Activated CD4-positive, alpha-beta T cell treated with anti-CD3 and anti-CD28 coated beads, Interleukin-2, Interleukin-4, amounts not matched to agents 100 ng/mL and 50 ng/mL, durations not matched to agents 16 hours and 8 hours (primary cell): ENCODE measurements at places on chromosomes 6 and 20.

DNA sequence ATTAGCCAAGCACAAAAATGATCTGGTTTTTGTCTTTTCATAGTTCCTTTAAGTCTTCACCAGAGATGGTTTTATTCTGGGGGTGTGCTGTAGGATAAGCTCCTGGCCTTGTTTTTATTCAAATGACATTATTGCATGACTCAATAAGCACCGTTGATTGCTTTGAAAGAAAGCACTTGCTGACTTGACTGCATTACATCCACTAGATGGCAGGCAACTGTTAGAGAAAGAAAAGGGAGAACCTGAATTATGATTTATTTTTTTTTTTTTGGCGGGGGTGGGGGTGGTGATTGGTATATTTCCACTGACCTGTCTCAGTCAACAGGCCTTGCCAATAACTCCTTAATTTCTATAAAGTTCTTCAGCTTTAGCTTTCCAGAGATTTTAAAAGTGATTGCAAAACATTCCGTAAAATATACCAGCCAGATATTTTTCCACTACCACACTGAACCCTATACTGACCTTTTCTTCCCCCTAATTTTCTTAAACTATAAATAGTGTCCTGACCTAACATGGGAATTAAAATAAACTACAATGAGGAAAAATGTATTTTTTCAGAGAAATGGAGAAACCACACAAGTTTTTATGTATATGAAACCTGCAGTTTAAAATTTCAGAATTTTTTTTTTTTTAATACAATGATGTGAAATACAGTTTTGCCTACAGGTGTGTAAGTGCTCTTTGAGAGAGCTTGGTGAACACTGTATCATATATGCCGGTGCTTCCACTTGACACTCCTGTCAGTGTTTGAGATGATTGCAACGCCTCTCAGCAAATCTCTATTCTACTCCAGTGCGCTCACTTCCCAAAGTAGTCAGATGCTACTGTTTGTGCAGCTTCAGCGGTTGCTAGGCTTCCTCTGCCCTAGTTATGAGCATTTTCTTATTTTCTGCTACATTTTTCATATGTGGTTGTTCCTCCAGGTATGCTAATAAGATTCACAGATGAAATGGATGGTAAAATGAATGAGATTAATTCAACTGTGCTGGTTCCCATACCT is 274.3 kb downstream of the CD109 start:
- DNase-seq: peak; percentile 41

DNA sequence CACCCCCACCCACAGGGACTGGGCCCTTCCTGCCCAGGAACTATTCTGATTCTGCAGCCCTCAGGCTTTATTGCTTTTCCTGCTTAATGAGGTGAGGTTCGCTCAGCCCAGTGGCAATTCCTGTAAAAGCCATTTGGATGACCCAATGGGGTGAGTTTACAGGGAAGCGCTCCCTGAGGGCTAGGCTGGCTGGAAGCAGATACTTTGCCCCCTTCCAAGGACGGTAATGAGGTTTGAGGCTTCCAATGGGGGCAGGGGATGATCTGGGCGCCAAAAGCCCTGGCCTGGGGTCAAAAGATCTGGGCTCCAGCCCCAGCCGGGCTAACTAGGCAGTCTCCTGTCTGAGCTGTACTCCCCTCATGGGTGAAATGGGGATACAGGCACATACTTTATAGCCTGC is 41.8 kb downstream of the RIPOR3 start:
- DNase-seq: no peak

- DNase-seq: no peak
Observed at GRCh38 chr6:110341663-110342596, 16.2 kb downstream of the METTL24 start.

- no peak for DNase-seq
Observed at GRCh38 chr20:5513975-5514516, 197.3 kb upstream of the PROKR2 start.

GRCh38 chr6:169589699-169590257 is 112.1 kb downstream of the WDR27 start:
- DNase-seq: peak; percentile 33

DNA sequence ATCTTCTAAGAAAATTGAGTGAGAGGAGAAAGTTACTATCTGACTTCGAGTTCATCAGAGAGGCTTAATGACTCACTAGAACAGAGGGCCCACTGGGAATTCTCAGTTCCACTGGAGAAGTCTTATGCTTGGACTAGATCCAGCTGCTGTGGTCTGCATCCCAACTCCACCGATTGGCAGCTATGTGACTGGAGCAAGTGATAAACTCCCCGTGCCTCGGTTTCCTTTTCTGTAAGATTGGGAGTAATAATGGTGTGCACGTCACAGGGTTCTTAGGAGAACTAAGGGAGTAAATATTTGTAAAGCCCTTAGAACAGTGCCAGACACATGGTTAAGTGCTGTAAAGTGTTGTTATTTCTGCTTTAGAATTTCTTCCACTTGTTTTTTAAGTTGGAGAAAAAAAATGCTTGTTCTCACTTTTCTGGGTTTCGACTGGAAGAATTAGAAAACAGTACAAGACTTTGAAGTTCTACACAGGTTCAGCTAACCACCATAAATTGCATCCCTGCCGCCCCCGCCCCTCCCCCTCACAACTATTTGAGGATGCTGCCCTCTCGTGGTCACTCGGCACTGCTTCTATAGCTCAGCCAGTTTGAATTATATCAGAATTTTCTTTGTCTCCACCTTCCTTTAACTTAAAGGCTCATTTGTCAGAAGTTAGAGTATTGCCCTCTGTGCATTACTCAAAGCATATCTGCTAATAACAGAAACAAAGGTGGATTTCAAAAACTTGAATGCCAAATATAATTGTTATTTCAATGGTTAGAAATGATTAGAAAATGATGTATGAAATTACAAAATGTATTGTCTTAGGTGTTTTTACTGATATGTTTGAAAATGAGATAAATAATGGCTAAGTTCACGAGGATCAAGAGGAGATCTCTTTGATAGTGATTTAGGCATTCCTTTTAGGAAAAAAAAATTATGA is 95.0 kb upstream of the IFNGR1 start:
- DNase-seq: peak; percentile 58

DNA sequence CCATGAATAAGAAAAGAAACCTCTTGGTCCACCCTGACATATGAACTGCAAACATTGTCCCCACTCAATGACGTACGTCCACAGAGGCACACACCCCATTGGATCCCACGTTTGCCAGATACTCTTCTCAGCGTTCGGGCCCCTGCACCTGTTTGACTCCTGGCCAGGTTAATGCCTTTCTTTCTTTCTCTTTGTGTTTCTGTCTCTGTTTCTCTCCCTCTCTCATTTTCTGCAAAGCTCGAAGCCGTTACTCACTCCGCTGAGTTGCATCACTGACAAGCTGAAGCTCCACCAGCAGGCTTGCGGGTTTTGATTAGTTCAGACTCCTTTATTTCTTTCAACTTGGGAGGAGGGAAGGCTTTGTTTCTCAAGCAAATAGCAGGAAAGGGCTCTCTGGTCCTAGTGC is 135.5 kb upstream of the SUPT3H start:
- no peak for DNase-seq

GRCh38 chr6:119749335-119749734 is 399.8 kb upstream of the MAN1A1 start:
- DNase-seq: no peak

- DNase-seq: no peak
Observed at GRCh38 chr20:55271371-55271770, 733.9 kb downstream of the CBLN4 start.

- DNase-seq: no peak
Observed at GRCh38 chr6:35018746-35019145, 122.4 kb downstream of the TCP11 start.

- no peak for DNase-seq
Observed at GRCh38 chr20:19934792-19935491, 82.2 kb upstream of the NAA20 start.

DNA sequence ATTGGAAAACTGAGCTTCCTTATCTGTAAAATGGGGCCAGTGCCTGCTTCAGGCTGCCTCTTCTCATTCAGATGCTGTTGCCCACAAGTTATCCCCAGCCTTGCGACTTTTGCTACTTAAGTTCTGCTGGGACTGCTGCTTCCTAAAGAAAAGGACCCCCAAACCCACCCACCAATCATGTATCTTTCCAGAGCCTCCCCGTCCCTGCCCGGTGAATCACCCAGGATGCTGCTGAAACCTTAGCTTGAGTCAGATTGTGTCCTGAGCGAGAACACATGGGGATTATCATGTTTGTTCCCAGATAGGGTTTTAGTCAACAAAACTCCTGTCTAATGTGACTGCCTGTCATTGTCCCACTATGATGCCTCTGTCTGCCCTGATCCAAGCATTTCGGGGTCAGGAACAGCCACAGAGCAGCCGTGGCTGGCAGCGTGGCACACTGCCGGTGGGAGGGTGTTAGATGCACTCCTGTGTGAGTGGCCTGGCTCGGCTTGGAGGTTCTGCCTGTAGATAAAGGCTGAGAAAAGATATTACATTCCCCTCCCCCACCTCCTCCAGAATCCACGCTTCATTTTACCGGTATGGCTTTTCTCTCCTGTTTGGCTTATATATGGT is 79.9 kb downstream of the TOX2 start:
- DNase-seq: no peak
